ENCODE measurements at places on chromosomes 11 and 22. TPM values are rescaled to one million over a fixed set of nuclear protein-coding genes. Genes with fewer than 3 reads are reported as not detected.
A peak's percentile ranks its signal among the peaks of the same experiment; 100 is the strongest.

MYO18B gene
- polyA plus RNA-seq = 1.1 TPM

- DNase-seq = no peak
Measured at GRCh38 chr11:118898400-118899295, 15.0 kb downstream of the CXCR5 start.

SERPING1 gene
- 5.4 TPM for polyA plus RNA-seq

- peak; percentile 70 for DNase-seq
Measured at GRCh38 chr11:11247576-11247975, 105.5 kb downstream of the CSNK2A3 start.

DCDC1 gene
- polyA plus RNA-seq = not detected

DNA sequence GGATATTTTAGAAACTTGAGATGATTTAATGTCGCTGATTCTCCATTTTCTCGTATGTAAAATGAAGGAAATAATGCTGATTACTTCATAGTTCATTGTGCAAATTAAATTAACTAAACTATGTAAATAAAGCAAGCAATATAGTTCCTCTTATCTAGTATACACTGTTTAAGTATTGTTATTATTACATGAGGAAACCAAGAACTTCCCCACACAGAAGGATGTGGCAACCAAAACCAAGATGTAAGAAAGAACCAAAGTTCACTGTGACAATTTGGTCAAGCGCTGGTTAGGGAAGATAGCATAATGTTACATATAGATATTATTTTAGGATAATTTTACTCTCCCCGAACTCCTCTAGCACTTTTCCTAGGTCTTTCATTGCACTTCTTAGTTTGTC, 103.2 kb downstream of the XKR3 start:
- DNase-seq = no peak

- no peak for DNase-seq
Measured at GRCh38 chr11:15627560-15627959, 512.8 kb downstream of the INSC start.

GRCh38 chr22:43314611-43315010, 28.6 kb downstream of the SCUBE1 start:
- DNase-seq = no peak

NNMT gene
- 0.81 TPM for polyA plus RNA-seq

DNA sequence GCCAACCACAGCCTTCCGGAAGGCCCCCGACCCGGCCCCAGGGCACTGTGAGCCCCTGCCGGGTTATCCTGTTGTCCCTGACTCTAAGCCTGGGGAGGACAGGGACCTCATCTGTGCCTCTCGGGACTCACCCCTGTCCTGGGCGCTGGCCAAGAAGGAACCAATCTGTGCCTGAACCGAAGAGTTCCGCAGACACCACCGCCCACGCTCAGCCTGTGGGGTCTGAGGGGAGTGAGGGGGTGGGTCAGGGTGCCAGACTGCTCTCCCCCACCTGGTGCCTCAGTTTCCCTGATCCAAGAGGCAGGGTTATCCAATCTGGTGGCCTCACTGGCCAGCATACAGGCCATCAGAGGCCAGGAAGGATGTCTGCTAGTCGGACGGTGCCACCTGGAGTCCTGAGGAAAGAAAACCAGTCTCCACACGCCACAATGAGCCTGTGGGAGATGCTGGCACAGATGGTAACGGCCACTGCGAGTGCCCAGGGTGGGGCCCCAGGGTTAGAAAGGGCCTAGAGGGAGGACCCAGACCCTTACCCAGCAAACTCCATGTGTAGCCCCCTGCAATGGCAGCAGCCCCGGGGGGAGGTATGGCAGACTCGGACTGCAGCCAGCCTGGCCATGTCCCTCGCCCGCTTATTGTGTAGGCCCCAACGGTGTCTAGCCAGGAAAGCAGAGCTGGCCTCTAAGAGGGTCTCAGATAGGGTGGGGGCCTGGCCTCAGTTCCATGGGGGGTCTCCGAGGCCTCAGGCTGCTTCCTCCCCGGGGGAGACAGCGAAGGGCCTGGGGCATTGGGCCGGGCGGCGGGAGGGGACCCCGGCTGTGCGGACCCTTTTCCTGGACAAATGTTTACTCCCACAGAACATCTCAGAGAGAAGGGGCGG, 827 bp upstream of the TNNT3 start:
- DNase-seq = no peak

DNA sequence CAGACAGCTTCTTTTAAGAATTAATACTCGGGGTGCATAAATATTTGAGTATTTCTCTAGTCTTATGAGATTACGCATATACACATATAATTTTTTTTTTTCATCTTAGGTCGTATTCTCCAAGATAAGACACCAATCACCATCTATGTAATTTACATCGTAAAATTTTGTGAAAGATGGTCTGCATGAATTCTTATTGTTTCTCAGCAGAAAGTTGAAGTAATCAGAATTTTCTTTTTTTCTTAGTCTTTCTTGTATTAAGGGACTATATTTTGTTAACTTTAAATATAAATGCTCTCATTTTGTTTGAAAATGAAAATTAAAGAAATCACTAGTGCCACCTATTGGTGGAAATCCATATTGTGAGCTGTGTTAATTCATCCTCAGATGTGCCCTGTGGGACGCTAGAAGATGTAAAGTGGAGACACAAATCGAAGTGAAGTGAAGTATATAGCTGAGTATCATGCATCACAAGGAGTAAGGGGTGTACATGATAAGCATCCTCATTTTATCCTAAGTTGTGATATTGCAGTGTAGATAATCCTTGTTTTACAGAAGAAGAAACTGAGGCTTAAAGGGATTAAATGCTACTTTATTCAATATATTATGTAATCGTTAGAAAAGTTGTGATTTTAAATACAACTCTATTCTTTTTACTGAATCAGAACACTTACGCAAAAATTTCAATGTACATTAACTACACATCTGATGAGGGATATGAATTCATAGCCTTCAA, 2084.3 kb downstream of the LRRC4C start:
- DNase-seq = peak; percentile 31

- no peak for DNase-seq
Measured at GRCh38 chr11:74123008-74123448, 47.8 kb downstream of the C2CD3 start.
